Inflammatory macrophage treated with lipopolysaccharide for 1 hour (primary cell): ENCODE measurements at places on chromosomes 4 and X.

DNA sequence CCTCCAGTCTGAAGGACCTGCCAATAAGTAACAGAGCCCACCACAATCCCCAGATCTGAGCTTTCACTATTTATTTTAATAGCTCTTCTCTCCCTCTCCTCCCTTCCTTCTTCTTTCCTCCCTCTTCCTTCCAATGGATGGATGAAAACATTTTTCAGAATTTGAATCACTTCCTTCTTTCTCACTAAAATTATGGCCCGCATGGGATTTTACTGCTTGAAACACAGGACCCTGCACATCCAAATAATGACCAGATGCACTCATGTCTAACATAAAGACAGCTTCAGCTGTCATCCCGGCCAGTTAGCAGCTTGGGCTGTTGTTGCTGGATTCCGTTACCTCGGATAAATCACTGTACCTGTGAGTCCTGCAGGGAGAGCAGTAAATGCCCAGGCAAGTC, 5.4 kb upstream of the PHEX start:
- DNase-seq: no peak

- no peak for DNase-seq
Observed at GRCh38 chr4:143549928-143550327, 36.4 kb downstream of the SMARCA5 start.

DNA sequence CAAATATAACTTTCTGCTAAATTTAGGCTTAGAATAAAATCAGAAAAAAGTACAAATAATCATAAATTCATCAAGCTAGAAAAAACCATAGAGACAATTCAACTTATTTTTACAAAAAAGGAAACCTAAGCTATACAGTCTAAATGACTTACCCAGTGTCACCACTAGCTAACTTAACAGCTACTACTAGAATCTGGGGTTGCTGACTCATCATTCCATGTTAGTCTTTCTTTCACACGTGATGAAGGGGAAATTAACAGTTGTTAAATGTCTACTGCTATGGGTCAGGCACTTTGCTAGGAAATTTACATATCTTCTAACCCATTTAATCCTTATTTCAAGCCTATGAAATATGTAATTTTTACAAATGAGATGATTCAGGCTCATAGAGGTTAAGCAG, 349.3 kb upstream of the GALNT7 start:
- DNase-seq: no peak

GRCh38 chrX:69113723-69114122, 51.5 kb downstream of the PJA1 start:
- DNase-seq: no peak

- DNase-seq: no peak
Observed at GRCh38 chrX:47191331-47191730, 2.3 kb upstream of the UBA1 start.

- DNase-seq: no peak
Observed at GRCh38 chrX:100090931-100091330, 319.1 kb downstream of the PCDH19 start.

- no peak for DNase-seq
Observed at GRCh38 chr4:48133669-48134068, 381 bp downstream of the TXK start.

DNA sequence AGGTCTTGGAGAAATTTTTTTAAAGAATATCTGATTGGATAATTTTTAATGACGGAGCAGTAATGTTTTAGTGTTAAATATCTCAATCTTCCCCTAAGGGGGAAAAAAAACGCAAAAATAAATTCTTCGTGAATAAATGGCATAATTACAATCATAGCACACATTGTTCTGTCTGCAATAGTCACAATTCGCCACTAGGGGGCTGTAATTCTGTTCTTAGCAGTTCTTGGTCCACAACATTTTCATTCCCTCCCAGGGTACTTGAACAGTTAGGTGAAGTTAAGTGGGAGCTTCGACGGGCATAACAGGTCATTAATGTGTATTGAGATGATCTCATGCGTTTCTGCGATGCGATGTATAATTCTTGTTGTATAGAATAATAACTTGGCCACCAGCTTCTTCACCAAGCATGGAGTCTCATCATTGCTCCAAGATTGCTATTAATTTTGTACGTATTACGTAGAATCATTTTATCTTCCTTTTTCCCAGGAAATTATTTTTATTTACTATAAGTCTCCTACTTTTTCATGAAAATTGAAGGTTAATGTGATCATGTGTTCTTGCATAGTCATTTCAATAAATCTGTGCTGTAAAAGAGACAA, 27.2 kb downstream of the HTR2C start:
- DNase-seq: no peak

GRCh38 chrX:154505734-154506133, 10.3 kb downstream of the FAM3A start:
- no peak for DNase-seq

- DNase-seq: no peak
Observed at GRCh38 chr4:39369301-39369700, 3.1 kb upstream of the RFC1 start.

DNA sequence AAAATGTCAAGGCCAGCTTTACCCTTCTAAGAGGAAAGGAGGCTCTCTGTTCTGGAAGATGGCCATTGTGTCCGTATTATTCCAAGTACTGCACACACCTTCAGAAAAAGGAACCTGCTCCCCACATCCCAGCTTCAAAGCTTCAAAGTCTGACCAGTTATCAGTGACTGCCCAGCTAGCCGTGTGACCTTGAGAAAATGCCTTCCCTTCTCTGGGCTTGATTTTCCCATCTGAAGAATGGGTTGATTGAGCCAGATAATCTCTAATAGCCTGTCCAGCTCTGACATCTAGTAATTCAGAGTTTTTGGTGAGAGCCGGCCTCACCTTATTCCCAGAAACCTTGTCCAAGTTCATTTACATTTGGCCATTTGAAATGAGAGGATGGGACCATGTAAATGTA, 3.0 kb downstream of the LONRF3 start:
- DNase-seq: no peak

GRCh38 chrX:44400588-44400987, 57.1 kb upstream of the EFHC2 start:
- DNase-seq: peak; percentile 68

GRCh38 chrX:40663880-40664630, 16.7 kb upstream of the CXorf38 start:
- DNase-seq: no peak

GRCh38 chr4:184259866-184260265, 42.2 kb upstream of the ENPP6 start:
- DNase-seq: no peak

DNA sequence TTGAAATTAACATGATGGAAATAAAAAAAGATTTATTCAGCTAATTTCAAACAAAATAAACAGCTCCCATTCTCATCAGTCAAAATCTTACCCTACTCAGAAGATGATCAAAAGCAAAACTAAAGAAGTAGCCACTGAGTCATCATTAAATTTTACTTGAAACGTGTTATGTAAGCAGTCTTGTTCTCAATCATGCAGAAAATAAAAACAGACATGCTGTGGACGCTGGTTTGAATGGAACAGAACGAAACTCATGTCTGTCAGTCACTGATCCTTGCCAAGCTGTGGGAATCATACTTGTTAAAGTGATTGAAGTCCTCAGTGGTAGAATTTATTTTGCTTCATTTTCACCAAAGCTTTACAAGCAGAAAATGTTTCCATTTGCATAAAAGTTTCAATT, 77.2 kb upstream of the TLR3 start:
- DNase-seq: no peak

GRCh38 chr4:92091335-92091734, 212.4 kb upstream of the GRID2 start:
- DNase-seq: no peak

GRCh38 chr4:131207589-131207988, 1941.5 kb upstream of the PCDH10 start:
- no peak for DNase-seq

DNA sequence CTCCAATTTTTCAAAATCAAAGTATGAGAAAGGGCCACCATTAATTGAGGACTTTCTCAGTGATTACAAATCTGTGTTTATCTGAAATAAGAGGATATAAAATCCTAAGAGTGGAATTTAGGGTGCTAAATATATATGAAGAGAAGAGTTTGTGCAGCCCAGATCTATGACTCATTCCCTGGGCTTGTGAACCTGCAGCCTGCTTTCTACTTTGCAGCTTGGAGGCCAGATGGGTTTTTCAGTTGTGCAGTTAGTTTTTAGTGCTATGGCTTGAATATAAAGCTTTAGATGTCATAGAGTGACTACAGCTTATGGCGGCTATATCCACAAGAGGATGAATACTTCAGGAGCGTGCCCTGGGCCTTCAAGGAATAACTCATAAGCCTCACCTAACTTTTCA, 1391.1 kb downstream of the FSTL5 start:
- no peak for DNase-seq

- DNase-seq: no peak
Observed at GRCh38 chr4:94226763-94227162, 19.1 kb downstream of the SMARCAD1 start.

GRCh38 chr4:91345632-91346031, 958.1 kb upstream of the GRID2 start:
- no peak for DNase-seq

- no peak for DNase-seq
Observed at GRCh38 chrX:4043951-4044350, 330.5 kb upstream of the PRKX start.

- peak; percentile 89 for DNase-seq
Observed at GRCh38 chr4:119100655-119101054, 35.0 kb upstream of the MYOZ2 start.

GRCh38 chr4:142631836-142632235, 214.3 kb downstream of the INPP4B start:
- no peak for DNase-seq

GRCh38 chr4:82823062-82823461, 24.5 kb upstream of the SCD5 start:
- DNase-seq: no peak

- no peak for DNase-seq
Observed at GRCh38 chrX:46617906-46618305, 44.3 kb downstream of the CHST7 start.

- no peak for DNase-seq
Observed at GRCh38 chrX:87160435-87161010, 357.1 kb upstream of the KLHL4 start.

DNA sequence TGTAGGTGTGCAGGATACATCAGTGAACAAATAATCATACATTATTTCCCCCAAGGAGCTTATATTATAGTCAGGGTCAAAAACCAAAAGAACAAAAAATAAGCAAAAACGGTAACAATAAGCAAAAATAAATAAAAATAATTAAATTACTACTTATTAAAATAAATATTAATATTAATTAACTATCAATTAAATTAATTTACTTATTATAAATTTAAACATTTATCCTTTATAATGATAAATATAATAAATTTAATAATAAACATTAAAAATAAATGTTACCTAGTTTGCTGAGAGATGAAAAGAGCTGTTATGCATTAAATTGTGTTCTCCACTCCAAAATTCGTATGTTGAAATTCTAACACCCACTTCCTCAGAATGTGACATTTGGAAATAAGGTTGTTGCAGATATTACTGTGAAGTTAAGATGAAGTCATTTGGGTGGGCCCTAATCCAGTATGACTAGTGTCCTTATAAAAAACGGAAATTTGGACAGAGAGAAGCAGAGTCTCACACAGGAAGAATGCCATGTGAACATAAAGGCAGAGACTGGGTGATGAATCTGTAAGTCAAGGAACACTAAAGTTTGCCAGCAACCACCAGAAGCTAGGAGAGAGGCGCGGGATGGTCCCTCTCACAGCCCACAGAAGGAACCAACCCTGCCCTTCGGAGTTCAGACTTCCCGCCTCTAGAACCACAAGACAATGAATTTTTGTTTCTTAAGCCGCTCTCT, 67.2 kb upstream of the IBSP start:
- DNase-seq: peak; percentile 92

- DNase-seq: peak; percentile 22
Observed at GRCh38 chrX:107659768-107660167, 31.5 kb downstream of the PRPS1 start.

GRCh38 chrX:17740137-17741122, 3.1 kb downstream of the SCML1 start:
- DNase-seq: no peak

DNA sequence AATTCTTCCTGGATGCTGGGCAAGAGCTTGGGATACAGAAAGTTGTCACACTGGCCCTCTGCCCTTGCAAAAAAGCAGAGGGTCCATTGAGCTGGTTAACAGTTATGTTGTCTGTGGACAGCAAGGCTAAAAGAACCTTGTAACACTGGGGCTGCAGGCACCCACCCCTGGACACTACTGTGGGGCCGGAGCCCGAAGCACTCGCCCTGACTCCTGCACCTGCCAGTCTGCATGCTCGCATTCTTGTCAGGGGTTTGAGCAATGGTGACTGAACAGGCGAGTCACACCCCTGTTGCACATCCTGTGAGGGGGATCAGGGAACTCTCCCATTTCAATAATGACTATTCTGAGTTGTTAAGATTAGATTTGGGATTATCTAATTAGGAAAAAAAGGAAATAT, 23.6 kb downstream of the ADH4 start:
- no peak for DNase-seq

- no peak for DNase-seq
Observed at GRCh38 chrX:103250977-103251376, 4.0 kb downstream of the TCEAL8 start.

DNA sequence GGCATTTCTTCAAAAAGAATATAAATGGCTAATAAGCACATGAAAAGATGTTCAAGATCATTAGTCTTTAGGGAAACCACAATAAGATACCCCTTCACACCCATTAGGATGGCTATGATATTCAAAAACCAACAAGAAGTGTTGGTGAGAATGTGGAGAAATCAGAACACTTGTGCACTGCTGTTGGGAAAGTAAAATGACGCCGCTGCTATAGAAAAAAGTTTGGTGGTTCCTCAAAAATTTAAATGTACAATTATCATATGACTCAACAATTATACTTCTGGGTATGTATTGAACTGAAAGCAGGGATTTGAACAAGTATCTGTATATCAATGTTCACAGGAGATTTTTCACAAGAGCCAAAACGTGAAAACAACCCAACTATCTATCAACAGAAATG, 29.4 kb upstream of the NEUROG2 start:
- no peak for DNase-seq

DNA sequence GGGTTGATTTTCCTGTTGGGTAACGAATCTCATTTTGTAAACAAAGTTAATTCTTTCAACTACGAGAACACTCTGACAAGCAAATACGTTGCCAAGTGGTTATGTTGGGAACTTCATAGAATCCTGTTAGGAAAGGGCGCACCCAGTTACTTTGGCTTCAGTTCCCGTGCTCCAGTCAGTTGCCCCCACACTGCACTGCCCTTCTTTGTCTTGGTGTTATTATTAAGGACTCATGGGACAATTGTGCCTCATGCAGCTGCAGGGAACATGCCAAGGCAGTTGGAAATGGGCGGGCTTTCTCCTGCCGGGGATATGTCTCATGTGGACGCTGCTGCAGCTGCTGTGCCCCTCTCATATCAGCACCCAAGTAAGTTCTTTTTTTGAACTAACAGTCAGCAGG, 28.9 kb downstream of the OFD1 start:
- DNase-seq: no peak

DNA sequence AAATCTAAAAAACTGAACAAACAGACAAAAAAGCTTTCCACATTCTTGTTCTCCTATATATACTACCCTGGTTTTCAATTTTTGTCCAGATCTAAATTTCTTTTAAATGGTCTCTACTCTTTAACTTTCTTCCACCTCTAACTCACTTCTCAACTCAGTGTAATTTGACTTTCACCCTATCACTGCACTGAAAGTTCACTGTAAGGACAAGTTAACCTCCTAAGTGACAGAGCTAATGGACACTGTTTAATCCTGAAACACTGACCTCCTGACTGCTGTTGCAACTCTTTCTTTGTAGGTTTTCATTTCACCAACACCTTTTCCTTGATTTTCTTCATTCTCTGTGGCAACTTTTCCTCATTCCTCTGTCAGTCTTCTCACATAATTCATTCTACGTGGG, 50.0 kb downstream of the ATOH1 start:
- DNase-seq: no peak

GRCh38 chr4:41359836-41360213, 103.1 kb downstream of the UCHL1 start:
- DNase-seq: no peak
